ENCODE measurements at places on chromosomes 12 and 14.

GRCh38 chr12:110269622-110270124 lies 11.4 kb upstream of the ATP2A2 start:
- DNase-seq, result no peak

- DNase-seq, result peak; percentile 72
Observed at GRCh38 chr12:27821259-27821973, 41.4 kb upstream of the MANSC4 start.

DNA sequence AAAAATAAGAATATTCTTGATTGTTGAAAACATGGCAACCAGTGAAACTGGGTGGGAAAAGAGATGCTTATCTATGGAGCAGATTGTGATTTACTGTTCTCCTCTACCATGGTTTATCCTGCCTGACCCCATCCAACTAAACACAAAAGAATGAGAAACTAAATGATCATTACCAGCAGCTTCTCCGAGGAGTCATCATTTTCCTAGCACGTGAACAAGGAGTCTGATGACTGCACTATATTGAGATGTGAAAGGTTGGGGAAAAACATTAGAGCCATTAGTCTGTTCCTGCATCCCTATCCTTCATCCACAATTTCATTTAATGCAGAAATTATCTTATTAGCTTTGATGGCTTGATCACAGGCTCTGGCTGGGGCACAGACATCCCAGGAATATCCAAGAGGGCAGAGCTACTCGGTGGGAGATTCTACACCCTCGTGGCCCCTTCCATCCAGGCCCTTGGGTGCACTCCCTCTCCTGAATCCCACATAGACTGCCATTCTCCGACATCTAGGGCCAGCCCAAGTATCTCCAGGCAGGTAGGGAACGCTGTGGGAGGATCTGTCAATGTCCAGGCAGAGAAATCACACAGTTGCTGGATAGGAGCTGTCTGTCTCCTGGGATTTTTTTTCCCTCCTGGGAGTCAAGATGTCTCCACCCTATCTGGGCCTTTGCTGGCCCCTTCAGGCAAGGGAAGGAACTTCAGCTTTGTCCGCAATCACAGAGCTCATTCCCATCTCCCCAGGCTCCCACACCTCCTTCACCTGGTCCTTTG lies 43.3 kb upstream of the DHRS4 start:
- DNase-seq, result peak; percentile 87

DNA sequence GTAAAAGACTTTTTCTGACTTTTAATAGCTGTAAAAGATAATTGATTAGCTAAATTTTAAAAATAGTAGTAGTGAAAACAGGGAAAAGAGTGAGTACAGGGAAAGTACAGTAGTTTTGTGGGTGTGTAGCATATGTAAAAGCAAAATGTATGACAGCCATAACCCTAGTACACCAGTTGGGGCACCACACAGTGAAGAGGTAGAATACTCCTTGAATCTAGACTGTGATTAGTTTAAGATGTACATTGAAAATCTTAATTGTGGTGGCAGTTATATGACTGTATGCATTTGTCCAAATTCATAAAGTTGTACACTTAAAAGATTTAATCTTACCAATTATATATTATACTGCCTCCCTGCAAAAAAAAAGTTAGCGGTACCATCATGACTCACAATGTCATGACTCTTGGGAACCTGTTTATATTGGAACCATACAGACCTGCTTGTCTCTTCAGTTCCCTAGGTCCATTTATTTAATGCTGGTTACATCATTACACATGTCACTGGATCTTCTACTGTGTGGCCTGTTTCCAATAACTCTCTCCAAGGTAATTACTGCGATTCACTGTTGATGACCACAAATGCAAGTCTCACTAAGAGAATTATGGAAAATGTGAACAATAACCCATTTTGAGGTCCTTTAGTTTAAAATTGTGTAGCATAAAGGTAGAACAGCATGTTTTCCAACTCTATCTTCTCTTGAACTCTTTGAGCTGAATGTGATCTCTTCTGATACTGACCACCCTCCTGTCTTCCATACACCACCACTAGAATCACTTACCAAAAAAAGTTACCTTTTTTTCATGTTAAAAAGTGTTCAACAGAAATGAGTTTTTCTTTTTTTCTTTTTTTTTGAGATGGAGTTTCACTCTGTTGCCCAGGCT lies 264.2 kb upstream of the AMIGO2 start:
- DNase-seq, result no peak

DNA sequence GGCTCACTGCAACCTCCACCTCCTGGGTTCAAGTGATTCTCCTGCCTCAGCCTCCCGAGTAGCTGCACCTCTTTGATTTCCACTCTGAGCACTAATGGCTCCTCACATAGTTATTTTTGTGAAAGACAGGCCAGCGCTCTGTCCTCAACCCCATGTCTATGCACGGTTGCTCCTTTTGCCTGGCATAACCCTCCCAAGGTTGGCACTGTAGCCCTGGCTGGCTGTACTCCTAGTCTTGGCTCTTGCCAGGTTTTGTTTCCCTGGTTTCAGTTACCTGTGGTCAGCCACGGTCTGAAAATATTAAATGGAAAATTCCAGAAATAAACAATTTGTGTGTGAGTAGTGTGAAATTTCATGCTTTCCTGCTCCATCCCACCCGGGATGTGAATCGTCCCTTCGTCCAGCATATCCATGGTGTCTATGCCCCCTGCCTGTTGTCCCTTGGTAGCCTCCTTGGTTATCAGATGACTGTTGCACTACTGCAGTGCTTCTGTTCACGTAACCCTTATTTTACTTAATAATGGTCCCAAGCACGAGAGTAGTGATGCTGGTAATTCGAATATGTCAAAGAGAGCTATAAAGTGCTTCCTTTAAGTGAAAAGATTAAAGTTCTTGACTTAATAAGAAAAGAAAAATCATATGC lies 12.3 kb upstream of the DCD start:
- no peak for DNase-seq

GRCh38 chr14:32826404-32827082 lies 112.1 kb upstream of the NPAS3 start:
- no peak for DNase-seq

DNA sequence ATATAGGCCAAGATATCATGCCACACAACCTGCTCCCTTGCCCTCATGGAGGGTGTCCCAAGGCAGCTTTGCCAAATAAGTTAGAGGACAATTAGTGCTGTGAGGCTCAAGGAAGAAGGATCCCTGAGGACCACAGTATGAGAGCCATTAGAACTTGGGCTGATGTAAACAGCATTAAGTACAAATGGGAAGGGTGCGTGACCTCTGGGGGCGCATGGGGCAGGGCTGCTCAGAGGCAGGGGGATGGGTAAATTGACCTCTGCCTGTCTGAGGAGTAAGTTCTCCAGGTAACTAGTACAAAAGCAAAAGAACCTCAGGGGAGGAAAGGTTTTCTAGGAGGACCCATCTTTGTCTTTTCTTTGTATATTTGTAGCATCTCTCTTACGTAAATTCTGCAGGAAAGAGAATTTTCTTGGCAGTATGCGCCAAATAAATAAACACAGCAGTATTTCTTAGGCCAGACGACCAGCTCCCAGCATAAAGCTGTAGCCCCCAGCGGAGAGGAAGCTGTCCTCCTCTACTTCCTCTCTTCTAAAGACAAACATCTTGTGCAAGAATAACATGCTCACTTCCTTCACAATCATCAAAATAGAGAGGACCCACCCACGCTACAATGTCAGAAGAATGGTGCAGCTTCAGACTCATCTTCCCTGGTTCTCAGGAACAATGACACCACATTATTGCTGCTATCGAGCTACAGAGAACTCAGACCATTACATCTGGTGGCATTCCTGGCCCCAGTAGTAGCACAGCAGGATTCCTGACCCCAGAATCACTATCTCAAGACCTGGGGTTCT lies 16.4 kb upstream of the VWF start:
- DNase-seq, result no peak

DNA sequence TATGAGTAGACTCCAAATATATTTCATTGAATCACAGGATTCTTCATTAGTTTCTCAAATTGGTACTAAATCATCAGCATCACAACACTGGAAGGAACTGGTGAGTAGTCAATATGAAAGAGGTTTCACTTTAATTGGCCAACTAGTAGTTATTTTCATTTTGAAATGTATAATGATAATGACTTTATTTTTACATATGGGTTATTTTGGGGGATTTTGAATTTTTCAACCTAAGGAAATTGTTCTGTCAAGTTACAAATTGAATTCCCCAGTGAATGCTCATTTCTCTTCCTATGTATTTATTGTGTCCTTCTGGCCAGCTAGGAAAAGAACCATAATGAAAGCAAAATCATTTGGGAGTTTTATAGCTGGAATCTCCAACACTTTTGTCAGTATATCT lies 174.2 kb upstream of the ATP2B1 start:
- no peak for DNase-seq

DNA sequence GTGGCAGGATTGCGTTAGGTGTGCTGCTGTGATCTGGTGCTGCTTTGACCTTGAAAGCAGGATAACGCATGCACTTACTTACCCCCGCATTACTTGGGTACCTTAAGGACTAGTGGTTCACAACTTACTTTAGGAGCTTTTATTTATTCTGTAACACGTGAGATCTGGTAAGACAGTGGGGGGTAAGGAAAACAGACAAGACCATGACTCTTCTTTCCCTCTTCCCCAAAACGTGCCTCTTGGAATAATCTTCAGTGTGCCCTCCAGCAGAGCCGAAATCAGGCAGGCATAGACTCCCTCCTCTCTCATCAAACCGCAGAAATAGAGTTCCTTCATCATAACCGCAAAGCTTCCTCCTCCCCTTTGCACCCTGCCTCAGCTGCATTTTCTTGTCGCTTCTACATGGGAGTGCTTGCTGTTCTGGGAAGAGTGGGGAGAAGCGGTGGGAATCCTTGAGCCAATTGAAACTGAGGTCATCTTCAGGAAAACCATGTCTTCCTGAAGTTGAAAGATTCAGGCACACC lies 43.4 kb downstream of the RAD52 start:
- no peak for DNase-seq

GRCh38 chr12:124303579-124304313 lies 8.9 kb downstream of the RFLNA start:
- DNase-seq, result no peak

DNA sequence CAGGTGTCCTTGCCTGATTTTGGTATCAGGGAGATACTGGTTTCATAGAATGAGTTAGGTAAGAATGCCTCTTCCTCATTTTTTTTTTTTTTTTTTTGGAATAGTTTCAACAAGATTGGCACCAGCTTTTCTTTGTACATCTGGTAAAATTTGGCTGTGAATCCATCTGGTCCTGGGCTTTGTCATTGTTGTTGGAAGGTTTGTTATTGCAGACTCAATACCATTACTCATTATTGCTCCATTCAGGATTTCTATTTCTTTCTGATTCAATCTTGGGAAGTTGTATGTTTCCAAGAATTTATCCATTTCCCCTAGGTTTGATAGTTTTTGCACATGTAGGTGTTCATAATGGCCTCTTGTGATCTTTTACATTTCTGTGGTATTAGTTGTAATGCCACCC lies 126.0 kb upstream of the KITLG start:
- DNase-seq, result no peak

- no peak for DNase-seq
Observed at GRCh38 chr14:90665321-90666000, 150.8 kb downstream of the TTC7B start.

DNA sequence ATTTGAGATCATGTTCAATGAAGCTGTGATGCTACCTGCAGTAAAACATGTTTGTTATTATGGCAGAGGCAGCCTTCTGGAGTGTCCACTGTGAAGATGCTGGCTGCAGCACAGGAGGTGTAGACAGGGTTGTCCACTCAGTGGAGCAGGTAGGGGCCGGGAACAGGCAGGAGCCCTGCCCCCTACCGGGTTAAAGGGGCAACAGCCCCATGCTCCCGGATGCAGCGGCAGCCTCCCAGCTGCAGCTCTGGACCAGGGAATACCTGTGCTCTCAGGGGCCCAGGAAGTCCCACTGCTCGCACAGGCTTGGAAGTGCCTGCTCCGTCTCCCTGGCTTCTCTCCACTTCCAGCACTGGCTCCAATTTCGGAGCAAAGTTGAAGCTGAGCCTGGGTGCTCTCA lies 401.6 kb downstream of the FOXG1 start:
- no peak for DNase-seq

DNA sequence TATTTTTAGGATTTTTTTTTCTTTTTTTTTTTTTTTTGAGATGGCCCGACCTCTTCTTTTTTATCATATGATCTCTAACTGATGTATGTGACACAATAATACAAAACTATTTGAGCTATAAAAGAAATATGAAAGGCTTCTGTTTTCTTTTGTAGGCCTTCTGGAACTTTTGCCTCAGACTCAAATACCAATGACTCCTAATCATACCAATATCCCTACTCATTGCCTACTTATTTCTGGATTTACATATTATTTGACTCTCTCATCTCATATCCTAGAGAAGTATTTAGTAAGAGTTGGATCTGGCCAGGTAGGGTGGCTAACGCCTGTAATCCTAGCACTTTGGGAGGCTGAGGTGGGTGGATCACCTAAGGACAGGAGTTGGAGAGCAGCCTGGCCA lies 12.7 kb upstream of the WDR89 start:
- DNase-seq, result no peak

GRCh38 chr12:49662998-49663843 lies 39.9 kb downstream of the PRPF40B start:
- DNase-seq, result peak; percentile 35

DNA sequence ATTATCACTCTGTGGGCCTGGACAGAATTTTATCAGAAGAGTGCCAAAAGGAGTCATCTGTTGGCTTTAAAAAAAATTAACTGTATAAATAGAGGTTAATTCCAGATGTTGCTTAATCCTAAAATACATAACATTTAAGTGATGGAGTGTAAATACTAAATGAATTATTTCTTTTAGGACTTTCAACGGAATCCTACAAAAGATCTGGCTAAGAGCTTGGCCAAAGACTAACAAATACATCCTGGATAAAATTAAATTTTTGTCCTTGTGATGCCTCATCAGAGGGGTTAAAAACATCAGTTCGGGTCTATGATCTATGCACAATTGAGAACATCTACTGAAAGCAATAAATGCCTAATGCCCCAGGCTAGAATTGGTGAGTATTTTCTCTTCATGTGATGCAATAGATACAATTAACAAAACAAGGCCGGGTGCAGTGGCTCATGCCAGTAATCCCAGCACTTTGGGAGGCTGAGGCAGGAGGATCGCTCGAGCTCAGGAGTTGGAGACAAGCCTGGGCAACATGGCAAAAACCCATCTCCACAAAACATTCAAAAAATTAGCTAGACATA lies 49.8 kb upstream of the RAP1B start:
- no peak for DNase-seq

- no peak for DNase-seq
Observed at GRCh38 chr12:48980389-48980952, 2.3 kb downstream of the WNT1 start.

GRCh38 chr12:104856531-104856930 lies 101.6 kb downstream of the SLC41A2 start:
- no peak for DNase-seq

DNA sequence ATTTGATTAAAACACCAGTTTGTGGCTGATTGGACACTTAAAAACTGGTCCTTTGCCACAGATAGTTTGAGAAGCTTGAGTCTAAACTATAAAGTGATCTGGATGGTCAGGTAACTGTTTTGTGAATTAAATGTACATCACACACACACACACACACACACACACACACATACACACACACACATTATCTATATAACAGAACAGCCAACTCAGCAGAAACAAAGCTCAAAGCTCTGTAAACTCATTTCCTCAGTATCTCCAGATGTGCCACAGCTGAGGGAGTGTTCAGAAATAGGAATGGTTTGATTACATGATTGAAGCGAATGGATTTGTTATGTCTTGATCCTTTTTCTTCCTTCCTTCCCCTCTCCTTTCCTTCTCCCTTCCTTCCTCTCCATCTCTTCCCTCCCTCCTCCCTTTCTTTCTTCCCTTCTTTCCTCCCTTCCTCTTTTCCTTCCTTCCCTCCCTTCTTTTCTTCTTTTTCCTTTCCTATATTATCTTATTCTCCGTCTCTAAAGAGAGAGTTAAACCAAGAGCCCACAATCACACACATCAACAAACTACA lies 100.3 kb downstream of the LLPH start:
- DNase-seq, result no peak

- no peak for DNase-seq
Observed at GRCh38 chr14:72443991-72444441, 449.9 kb downstream of the DPF3 start.

Data from iPS DF 6.9 (cell line).